ENCODE measurements at places on chromosomes 3 and 15. TPM values are rescaled to one million over a fixed set of nuclear protein-coding genes. Genes with fewer than 3 reads are reported as not detected.

- DNase-seq, result peak; percentile 81
Observed at GRCh38 chr15:75202251-75203016, 752 bp downstream of the C15orf39 start.

The IMPG2 gene
- polyA plus RNA-seq, result 0.10 TPM

The PLSCR5 gene
- not detected for polyA plus RNA-seq

DNA sequence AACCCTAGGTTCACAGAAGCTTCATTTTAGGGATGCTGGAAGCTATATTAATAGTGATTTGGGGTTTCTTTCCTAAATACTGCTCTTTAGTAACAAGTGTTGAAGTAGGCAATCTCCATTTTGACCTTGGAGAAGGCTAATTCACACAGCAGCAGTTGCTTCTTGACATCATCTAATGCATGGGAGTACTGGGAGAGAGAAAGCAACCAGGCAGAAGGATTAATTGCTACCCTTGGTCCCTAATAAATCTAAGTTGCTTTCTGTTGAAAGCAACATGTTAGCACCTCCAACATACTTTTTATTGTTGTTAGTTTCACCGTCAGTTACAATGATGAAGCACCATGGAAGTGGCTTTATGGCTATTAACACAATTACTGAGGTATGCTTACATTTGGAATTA lies 96.2 kb downstream of the ADAMTS9 start:
- DNase-seq, result no peak

DNA sequence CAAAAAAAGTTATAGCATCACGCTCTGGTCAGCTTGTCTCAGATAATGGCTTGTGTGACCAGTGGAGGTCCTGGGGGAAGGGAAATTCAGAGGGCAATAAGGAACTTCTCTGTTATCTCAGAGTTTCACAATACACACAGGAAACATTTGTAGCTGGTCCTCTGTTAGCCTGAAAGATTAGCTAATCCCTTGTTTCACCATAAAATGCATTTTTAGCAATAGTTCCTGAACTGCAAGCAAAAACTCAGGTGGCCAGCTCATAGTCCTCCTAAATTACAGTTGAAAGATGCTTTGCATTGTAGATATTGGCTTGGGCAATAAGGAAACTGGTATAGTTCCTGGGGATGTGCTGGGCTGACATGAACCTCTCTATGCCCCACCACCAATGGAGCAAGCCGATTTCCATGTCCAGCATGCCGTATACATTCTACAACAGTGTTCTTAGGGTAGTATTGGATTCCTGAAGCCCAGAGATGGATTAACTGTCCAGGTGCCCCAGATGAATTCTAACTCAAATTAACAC lies 141.5 kb upstream of the TBL1XR1 start:
- no peak for DNase-seq

DNA sequence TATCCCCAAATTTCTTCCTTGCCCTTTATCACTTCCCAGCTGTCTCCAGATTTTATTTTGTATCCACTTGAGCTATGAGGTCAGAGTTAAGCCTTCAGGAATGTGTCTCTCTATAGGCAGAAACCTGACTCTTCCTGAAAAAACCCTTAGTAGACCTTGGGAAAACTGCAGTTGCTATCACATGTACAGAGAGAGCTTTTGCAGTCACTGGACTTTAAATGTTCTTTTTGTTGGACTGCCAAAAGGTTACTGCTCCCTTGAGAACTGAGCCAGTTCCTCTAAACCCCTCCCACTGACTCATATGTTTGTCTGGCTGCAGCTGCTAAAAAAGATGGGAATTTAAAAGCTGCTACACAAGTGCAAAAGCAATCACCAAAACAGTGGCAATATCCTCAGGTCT lies 169.1 kb upstream of the CCDC54 start:
- DNase-seq, result no peak

The SSUH2 gene
- 0.26 TPM for polyA plus RNA-seq

The CRABP1 gene
- 1.6 TPM for polyA plus RNA-seq

DNA sequence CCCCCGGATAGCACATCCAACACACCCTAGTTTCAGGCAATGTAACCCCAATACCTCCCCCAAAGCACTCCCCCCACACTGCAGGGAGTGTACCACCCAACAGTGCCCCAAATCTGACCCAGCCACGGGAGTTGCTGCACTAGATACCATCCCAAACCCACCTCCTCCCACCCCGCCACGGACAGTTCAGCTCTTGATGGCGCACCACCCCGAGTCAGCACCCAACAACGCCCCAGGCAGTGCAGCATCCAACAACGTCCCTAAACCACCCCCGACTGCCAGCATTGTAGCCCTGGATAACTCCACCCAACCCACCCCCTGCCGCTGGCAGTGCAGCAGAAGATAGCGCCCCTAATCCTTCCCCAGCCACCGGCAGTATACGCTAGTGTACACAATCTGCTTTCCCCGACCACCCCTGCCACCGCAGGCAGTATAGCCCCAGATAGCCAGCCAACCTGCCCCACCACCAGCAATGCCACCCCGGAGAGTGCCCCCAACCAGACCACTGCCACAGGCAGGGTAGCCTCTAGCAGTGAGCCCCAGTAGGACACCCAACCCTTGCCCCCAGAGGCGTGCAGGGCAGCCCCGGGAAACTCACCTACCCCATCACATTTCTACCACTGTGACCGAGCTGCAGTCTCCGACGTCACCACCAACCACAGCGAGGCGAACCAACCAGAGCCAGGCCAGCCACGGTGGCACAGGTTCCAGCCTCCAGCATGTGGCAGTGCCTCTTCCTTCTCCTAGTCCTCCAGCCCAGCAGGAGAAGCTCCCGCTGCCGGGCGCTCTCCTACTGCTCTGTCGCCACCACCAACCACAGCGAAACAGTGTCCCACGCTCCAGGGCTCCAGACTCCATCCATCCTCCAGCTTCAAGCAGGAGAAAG lies 178.1 kb downstream of the POTEB3 start:
- DNase-seq, result peak; percentile 9

DNA sequence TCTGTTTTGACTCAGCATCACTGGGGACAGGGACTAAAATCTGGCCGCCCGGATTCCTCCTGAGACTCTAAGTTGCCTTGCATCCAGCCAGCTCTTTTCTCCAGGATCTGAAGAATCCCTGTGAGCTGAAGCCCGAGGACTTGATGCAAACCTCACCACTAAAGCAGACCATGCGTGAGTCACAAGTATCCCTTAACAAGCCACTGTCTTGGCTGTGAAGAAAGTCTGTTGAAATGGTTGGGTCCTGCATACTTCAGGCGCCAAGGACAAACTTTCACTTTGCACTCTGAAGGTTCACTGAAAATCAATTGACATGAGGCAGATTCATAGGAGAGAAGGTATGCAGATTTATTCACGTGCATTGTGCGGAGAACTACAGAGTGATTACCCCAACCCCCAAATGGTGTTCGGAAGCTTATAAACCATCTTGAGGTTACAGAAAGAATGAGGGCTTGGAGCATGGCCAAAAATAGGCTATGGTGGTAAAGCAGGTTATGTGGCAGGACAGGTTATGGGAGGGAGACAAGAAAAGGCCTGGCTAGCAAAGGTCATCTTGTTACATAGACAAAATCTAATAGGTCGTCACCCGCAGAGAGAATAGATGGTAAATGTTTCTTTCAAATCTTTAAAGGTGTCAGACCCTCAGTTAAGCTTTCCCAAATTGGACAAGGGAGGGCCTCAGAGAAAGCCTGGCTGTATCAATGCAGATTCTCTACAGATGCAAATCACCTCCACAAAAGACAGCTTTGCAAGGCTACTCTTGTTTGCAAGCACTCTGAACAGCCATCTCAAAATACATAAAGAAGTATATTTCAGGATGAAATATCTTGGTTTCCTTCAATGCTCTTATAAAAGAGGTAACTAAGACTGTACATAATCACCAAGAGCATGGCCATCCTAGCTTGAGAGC lies 126.3 kb upstream of the PLAAT1 start:
- no peak for DNase-seq

The PLA2G4E gene
- polyA plus RNA-seq, result not detected

DNA sequence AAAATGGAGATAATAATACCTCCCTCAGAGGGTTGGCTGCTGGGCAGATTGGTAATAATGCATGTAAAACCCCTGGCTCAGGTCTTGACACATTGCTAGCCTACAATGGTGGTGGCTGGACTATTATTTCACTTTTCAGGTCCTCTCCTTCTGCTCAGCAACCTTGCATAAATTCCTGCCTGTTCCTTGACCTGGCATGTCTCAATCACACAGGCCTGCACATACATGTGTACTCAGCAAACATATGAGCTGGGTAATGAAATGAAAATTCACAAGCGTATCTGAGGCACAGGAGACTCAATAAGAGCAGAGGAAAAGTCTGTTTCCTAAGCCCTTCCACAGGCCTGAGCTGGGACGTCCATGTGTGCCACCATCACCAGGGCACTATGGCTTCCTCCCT lies 17.4 kb downstream of the VPS18 start:
- no peak for DNase-seq

The FES gene
- 0.03 TPM for polyA plus RNA-seq

The LRRC2 gene
- 0.23 TPM for polyA plus RNA-seq

The ISY1 gene
- polyA plus RNA-seq, result 22.3 TPM

- no peak for DNase-seq
Observed at GRCh38 chr3:4986175-4986781, 7.0 kb downstream of the BHLHE40 start.

The GPR27 gene
- 0.16 TPM for polyA plus RNA-seq

The SMCO1 gene
- polyA plus RNA-seq, result not detected

DNA sequence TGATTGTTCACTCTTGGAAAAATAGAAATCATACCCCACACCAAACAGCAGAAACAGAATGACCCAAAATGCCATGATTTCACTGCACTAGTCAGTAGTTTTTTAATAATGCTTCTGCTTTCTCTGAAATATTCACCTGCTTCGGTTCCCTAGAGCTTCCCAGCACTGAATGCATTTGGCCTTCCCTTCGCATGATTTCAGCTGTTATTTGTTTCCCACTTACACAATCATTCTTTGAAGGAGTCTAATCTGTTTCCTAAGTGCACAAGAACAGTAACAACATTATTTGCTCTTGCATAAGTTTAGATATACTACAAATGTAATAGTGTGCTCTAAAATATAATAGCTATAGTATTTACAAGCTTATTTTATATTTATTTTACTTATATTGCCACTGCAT lies 178.7 kb downstream of the STAC start:
- DNase-seq, result no peak

DNA sequence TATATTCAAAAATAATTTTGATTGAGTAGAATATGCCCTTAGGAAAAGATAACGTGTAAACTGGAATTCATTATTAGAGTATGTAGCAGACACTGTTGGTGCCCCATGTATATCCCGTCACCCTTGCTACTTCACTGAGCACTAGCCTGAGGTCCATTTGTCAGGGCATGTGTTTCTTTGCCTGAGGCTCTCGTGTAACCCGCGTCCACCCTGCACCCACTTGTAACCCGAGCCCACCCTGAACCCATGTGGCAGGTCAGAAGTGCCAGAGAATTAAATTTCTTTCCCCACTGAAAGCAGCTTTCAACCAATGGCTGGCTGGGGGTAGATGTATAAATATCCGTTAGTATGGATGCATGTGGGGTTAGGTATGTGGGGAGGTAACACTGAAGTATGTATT lies 474.2 kb upstream of the ZNF385D start:
- no peak for DNase-seq

The ACAP2 gene
- polyA plus RNA-seq, result 9.6 TPM

GRCh38 chr3:10998542-10998941 lies 6.0 kb downstream of the SLC6A1 start:
- DNase-seq, result no peak

GRCh38 chr3:143567823-143568222 lies 280.4 kb downstream of the SLC9A9 start:
- DNase-seq, result no peak

GRCh38 chr3:172303181-172303580 lies 145.1 kb downstream of the GHSR start:
- DNase-seq, result no peak

DNA sequence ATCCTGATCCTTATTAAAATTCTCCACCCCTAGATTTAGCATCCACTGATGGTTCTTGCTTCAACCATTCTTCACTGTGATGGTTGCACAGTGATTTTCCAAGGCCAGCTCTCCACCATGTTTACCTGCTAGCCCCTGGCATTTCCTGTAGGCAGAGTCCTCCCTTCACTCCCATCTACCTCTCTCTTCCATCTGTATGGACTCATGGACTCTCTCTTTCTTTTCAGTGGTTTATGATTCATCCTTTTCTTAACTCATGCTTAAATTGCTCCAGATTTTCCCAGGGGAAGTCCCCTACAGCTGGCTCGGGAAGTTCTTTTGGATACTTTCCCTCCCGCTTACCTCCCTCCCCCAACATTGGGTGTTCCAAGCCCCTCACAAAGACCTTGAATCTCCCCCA lies 18.7 kb downstream of the TGM4 start:
- no peak for DNase-seq

DNA sequence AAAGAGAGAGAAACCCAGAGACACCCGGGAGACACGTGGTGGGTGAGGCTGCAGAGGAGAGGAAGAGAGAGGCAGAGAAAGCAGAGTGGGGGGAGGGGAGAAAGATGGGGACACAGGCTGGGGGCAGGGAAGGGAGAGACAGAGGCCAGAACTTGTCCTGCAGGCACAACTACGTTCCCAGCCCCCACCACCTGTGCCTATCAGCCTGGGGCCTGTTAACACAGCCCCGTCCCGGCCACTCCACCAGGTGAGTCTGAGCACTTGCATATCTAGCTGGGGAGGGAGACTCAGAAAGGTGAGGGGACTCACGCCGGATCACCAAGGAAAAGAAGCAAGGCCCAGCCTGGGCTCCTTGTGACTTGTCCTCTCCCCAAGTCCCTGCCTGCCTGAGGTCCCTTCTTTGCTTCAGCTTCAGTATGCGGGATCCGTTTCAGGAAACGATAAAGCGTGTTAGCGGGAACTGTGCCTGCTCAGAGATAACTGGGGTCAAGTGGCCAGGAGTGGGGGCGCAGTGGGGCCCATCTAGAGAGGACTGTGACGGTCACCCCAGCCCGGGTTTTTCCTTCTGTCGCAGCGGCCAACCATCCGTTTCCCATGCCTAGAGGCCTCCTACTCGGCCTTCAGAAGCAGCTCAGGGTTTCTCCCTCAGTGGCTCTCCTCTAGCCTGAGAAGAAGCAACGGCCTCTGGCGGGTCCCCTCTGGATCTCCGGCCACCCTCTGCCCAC lies 10.3 kb downstream of the LINGO1 start:
- peak; percentile 53 for DNase-seq

The TIMP4 gene
- polyA plus RNA-seq, result not detected

DNA sequence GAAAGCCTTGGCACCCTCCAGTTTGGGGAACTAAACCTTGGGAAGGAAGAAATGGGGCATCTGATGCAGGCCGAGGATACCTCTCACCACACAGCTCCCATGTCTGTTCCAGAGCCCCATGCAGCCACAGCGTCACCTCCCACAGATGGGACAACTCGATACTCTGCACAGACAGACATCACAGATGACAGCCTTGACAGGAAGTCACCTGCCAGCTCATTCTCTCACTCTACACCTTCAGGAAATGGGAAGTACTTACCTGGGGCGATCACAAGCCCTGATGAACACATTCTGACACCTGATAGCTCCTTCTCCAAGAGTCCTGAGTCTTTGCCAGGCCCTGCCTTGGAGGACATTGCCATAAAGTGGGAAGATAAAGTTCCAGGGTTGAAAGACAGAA lies 7.7 kb downstream of the MAP1A start:
- no peak for DNase-seq

The NPAP1 gene
- polyA plus RNA-seq, result not detected

GRCh38 chr15:70096215-70097062 lies 1.3 kb downstream of the TLE3 start:
- DNase-seq, result peak; percentile 67

Measured in SK-N-SH (cell line).